ENCODE measurements at places on chromosomes 7 and 10.

- DNase-seq: no peak
Measured at GRCh38 chr7:132865366-132866143, 216.3 kb downstream of the CHCHD3 start.

GRCh38 chr10:119867317-119867716, 5.3 kb downstream of the MCMBP start:
- no peak for DNase-seq

- no peak for DNase-seq
Measured at GRCh38 chr10:35353395-35353794, 17.1 kb downstream of the CCNY start.

GRCh38 chr7:69935107-69935506, 336.8 kb downstream of the AUTS2 start:
- DNase-seq: no peak

GRCh38 chr10:132963430-132963960, 21.1 kb upstream of the CFAP46 start:
- DNase-seq: no peak

- DNase-seq: no peak
Measured at GRCh38 chr10:114925587-114926586, 12.1 kb upstream of the TRUB1 start.

GRCh38 chr10:114221235-114221634, 17.8 kb upstream of the VWA2 start:
- DNase-seq: no peak

DNA sequence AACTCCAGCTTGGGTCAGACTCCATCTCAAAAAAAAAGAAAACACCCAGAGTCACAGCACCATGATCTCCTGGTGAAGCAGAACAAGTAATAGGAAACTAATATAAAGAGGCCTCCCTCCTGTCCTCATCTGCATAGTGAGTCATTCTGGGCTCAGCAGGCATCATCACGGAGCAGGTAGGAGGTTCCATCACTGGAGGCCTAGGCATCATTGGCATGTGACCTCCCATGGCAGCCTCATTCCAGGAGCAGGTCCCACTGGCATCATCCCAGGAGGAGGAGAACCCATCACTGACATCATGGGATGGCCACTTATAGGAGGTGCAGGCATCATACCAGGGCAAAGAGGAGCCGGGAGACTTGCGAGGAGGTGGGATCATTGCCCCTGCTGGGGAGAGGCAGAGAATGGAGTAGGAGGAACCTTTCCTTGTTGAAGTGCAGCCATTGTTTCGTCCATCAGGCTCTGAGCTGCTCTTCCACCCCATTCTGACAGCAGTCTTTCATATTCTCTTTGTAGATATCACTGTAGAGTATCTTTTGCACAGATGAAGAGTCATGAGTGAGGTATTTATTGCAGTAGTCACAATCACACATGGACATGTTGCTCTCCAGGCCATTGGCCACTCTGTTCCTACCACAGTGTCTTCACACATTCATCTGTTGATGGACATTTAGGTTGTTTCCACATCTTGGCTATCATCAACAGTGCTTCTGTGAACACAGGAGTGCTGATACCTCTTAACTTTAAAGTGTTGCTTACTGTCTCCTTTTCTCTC, 73.8 kb downstream of the OSBPL3 start:
- no peak for DNase-seq

- DNase-seq: no peak
Measured at GRCh38 chr10:17599089-17599488, 18.1 kb downstream of the HACD1 start.

GRCh38 chr10:71804077-71804476, 30.8 kb upstream of the VSIR start:
- no peak for DNase-seq

- DNase-seq: peak; percentile 43
Measured at GRCh38 chr7:139680676-139681462, 96.9 kb downstream of the HIPK2 start.

GRCh38 chr7:100675581-100676350, 2.2 kb downstream of the GNB2 start:
- DNase-seq: no peak

DNA sequence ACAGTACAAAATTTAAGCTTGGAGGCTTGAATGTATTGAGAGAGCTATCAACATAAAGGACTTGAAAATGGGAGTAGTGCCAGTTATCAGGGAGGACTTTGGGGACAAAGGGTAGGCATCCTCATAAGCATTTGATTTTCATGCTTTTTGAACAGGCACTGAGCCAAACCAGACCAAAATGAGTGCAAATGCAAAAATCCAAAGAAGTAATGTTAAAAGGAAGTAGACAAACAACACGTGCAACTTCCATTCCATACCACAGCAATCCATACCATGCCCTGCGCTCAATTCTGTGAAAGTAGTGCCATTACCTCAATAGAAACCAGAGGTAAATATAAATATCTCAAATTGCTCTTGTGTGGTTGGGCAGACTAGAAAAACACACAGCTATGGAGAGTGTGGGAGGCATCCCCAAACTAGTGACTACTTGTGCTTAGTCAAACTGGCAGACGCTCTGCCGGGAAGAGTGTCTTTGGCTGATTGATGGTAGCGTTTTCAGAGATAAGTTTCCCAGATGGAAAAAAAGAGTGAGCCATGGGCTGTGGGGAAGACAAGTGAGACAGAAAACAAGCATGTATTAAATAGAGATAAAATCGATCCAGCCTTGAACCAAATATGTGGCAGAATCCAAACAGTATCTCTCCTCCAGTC, 161.5 kb downstream of the CREB5 start:
- DNase-seq: no peak

- DNase-seq: no peak
Measured at GRCh38 chr7:150365673-150366398, 2.8 kb upstream of the REPIN1 start.

- no peak for DNase-seq
Measured at GRCh38 chr7:104928721-104929400, 85.1 kb upstream of the KMT2E start.

- no peak for DNase-seq
Measured at GRCh38 chr10:71392791-71393781, 3.6 kb upstream of the CDH23 start.

DNA sequence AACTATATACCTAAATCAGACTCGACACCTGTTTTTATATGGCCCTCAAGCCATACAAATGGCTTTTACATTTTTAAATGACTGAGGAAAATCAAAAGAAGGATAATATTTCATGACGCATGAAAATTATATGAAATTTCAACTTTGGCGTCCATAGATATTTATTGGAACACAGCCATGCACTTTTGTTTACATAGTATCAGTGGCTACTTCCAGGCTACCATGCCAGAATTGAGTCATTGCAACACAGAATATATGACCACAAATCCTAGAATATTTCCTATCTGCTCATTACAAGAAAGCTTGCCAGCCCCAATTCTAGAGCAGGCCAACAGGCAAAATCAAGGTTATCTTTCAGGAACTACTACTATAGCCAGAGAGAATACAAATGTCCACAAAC, 29.3 kb downstream of the AFAP1L2 start:
- no peak for DNase-seq

- no peak for DNase-seq
Measured at GRCh38 chr10:88138319-88138848, 275.0 kb downstream of the PTEN start.

GRCh38 chr10:22683140-22683389, 31.3 kb downstream of the PIP4K2A start:
- DNase-seq: no peak

GRCh38 chr7:5596896-5597246, 173.2 kb upstream of the TNRC18 start:
- no peak for DNase-seq

DNA sequence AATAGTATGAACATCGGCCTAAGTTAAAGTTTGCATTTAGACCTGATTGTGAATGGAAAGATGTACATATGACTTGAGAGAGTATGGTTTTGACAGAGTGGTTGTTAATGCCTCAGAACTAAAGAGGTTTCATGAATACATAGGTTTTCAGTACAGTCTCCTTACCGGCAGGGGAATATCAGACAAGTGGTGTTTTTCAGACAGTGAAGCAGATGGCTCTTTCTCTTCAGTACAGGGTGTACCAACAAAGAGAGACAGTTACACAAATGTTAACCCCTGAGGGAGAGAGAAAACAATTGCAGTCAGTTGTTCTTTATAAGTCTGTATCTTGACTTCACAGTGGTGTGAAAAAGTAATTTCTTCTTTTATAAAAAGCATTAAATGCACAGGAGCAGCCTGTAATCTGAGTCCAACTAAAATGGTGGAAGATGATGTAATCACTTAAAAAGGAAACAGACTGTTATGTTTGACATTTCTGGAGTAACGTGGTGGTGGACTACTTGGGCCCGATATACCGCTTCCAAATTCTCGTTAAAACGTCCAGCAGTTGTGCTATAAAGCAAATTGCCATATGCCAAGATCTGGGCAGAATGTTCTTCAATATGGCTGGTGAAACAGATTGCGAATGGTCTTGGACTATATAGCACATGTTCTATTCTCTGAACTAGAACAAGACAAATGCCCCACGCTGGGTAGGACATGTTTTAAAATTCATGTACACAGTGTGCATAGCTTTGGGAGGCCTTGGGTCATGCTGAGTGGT, 69.2 kb downstream of the SDK1 start:
- DNase-seq: peak; percentile 22

DNA sequence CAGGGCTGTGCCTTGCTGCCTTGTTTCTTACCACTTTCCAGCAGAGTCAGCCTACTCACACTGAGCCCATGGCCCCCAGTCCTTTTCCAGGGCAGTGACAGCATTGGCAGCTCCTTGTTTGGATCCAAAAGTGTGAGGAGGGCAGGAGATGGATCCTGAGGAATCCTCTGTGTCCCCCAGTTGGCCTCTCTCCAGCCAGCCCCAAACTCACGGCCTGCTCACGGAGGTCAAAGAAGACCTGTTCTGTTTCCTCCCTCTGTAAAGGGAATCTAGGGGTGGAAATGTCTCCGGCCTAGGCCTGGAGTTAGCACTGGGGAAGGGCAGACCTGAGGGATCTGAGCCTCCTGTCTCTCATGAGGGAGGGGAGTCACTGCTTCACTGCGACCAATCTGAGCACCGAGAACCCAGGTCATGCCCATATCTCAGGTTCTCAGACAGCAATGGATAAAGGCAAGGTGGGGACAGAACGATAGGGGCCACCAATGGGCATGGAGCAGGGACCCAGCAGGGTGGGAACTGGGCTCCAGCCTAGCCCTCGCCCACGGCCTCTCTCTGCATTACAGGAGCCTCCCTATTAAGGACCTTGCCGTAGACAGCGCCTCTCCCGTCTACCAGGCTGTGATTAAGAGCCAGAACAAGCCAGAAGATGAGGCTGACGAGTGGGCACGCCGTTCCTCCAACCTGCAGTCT, 23.2 kb downstream of the LDB3 start:
- DNase-seq: no peak

- DNase-seq: no peak
Measured at GRCh38 chr7:20246236-20246635, 29.1 kb upstream of the MACC1 start.

DNA sequence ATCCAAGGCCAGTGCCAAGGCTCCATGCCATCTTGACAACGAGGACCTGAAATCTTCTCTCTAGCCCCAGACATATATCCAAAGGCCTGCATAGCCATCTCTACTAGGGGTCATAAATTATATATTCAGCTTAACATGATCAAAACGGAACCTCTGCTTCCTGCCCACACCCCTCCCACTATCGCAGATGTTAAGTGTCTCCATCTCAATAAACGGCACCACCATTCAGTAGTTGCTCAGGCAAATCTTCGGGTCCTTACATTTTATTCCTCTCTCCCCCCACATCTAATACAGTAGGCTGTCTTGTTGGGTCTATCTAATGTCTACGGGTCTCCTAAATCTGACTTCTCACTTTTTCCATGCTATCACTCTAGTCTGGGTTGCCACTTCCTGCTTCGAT, 201.1 kb upstream of the PLXNA4 start:
- no peak for DNase-seq

GRCh38 chr7:3103614-3104398, 60.1 kb upstream of the CARD11 start:
- no peak for DNase-seq

GRCh38 chr7:31175672-31176071, 123.6 kb downstream of the ADCYAP1R1 start:
- DNase-seq: no peak

- DNase-seq: no peak
Measured at GRCh38 chr7:96266580-96266979, 55.3 kb downstream of the SLC25A13 start.

DNA sequence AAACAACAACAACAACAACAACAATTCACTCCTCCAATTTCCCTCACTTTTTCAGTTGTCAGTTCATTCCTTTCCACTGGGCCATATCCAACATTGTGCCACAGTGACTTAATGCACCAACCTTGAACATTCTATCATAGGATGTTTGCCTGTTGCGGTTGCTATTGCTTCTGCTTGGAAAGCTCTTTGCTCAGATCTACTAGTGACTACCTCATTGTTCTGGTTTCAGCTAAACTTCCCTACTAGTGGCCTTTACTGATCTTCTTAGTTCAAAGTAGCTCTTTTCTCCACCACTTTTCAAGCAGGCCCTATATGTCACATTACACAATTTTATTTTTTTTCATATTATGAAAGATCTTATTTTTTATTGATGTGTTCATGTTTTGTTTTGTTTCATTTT, 9.8 kb upstream of the STEAP4 start:
- DNase-seq: no peak

GRCh38 chr7:93298671-93299070, 66.5 kb downstream of the VPS50 start:
- DNase-seq: no peak

DNA sequence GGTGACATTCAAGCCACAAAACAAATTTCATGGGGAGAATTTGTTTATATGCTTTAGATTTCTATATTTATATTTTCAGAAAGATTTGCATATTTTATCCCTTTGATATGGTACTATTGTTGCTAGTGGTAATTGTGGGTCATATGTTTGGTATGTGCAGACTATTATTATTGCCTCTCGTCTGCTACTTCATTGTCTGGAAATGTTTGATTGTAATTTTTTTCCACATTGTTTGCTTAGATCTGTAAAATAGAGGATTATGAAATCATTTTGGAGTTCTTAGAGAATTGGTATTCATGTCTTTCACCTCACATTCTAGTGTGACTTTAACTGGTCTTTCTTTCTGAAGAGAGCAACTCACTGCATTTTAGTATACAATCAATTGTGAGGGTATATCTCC, 44.7 kb downstream of the MYO3A start:
- DNase-seq: no peak

GRCh38 chr7:157347217-157347904, 10.6 kb downstream of the DNAJB6 start:
- no peak for DNase-seq

DNA sequence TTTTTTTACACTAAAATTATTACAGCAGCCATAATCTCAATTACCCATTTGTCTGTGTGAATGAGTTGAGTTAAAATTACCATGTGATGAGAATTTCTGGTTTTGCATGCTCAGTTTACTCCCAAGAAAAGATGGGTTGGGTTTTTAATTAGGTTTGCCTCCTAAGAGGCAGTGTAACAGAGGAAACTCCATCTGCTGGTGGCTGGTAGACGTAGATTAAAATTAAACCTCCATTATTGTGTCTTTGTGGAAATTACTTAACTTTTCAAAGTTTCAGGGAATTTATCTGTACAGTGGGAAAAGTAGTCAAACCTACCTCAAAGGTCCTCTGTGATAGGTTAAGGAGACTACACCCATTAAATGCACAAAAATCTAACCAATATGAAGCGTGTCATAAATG, 954.2 kb downstream of the PCDH15 start:
- DNase-seq: no peak

- DNase-seq: no peak
Measured at GRCh38 chr10:31770307-31770902, 158.2 kb downstream of the ARHGAP12 start.
